ENCODE measurements at places on chromosomes 3 and 15. TPM values are rescaled to one million over a fixed set of nuclear protein-coding genes. Genes with fewer than 3 reads are reported as not detected.

The MORC1 gene
- total RNA-seq, result 0.84 TPM

The SLC22A14 gene
- 0.10 TPM for total RNA-seq

The TP63 gene
- total RNA-seq, result 0.21 TPM

The HDC gene
- 8.1 TPM for total RNA-seq

The EXD1 gene
- total RNA-seq, result not detected

The IGSF10 gene
- total RNA-seq, result 0.10 TPM

The PLA2G4E gene
- total RNA-seq, result not detected

The NPAP1 gene
- total RNA-seq, result not detected

The FBXW12 gene
- not detected for total RNA-seq

The TMCO5A gene
- total RNA-seq, result 0.10 TPM

The FRMD5 gene
- total RNA-seq, result not detected

The NEDD4 gene
- 2.6 TPM for total RNA-seq

The ARRDC4 gene
- 22.6 TPM for total RNA-seq

The NDUFB5 gene
- total RNA-seq, result 55.2 TPM

The KBTBD13 gene
- under 0.01 TPM for total RNA-seq

The IL20RB gene
- total RNA-seq, result 0.94 TPM

The CASR gene
- total RNA-seq, result 1.2 TPM

The GRM2 gene
- 1.6 TPM for total RNA-seq

The GOLGA6D gene
- not detected for total RNA-seq

The GREM1 gene
- 0.10 TPM for total RNA-seq

The MON1A gene
- total RNA-seq, result 0.73 TPM

The KLHL6 gene
- 24.9 TPM for total RNA-seq

The NRROS gene
- total RNA-seq, result 43.4 TPM

The BBX gene
- total RNA-seq, result 126 TPM

The ATP13A5 gene
- total RNA-seq, result not detected

The CFAP91 gene
- total RNA-seq, result 0.21 TPM

The CISH gene
- total RNA-seq, result 1.2 TPM

The IGSF11 gene
- 0.10 TPM for total RNA-seq

The SLC28A1 gene
- total RNA-seq, result not detected

The CLDN18 gene
- total RNA-seq, result under 0.01 TPM

The C2CD4A gene
- total RNA-seq, result 0.21 TPM

The IL17RD gene
- under 0.01 TPM for total RNA-seq

The BFSP2 gene
- total RNA-seq, result not detected

The DLEC1 gene
- total RNA-seq, result 1.7 TPM

The EIF4E3 gene
- 21.1 TPM for total RNA-seq

The LEKR1 gene
- total RNA-seq, result 9.4 TPM

The DNAH12 gene
- 0.63 TPM for total RNA-seq

The DNAJA4 gene
- 22.0 TPM for total RNA-seq

The RNF123 gene
- 6.2 TPM for total RNA-seq

The CCDC191 gene
- 4.3 TPM for total RNA-seq

The FAM81A gene
- 0.94 TPM for total RNA-seq

The SLC51A gene
- total RNA-seq, result 0.31 TPM

The RNF168 gene
- 25.9 TPM for total RNA-seq
